Bronchial epithelial cell (primary cell): ENCODE measurements at places on chromosomes 7 and 10.

DNA sequence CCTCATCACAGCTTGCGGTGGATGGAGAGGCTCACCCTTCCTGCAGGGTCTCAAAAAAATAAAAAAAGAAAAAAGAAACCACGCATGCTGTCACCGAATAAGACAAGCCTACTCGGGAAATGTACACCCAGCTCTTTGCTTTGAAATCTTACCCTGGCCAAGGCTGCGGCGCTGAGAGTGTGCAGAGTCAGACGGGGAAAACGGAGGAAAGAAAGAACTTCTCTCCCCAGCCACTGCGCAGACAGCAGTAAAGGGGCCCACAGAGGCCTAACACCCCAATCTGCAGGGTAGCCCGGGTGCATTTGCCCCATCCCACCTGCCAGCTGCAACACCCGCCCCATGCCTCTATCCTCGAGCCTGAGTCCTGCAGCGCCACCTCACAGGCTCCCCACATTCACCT, 14.8 kb downstream of the SLIT1 start:
- DNase-seq, result no peak

GRCh38 chr10:64054392-64054791, 533.2 kb downstream of the REEP3 start:
- DNase-seq, result no peak

DNA sequence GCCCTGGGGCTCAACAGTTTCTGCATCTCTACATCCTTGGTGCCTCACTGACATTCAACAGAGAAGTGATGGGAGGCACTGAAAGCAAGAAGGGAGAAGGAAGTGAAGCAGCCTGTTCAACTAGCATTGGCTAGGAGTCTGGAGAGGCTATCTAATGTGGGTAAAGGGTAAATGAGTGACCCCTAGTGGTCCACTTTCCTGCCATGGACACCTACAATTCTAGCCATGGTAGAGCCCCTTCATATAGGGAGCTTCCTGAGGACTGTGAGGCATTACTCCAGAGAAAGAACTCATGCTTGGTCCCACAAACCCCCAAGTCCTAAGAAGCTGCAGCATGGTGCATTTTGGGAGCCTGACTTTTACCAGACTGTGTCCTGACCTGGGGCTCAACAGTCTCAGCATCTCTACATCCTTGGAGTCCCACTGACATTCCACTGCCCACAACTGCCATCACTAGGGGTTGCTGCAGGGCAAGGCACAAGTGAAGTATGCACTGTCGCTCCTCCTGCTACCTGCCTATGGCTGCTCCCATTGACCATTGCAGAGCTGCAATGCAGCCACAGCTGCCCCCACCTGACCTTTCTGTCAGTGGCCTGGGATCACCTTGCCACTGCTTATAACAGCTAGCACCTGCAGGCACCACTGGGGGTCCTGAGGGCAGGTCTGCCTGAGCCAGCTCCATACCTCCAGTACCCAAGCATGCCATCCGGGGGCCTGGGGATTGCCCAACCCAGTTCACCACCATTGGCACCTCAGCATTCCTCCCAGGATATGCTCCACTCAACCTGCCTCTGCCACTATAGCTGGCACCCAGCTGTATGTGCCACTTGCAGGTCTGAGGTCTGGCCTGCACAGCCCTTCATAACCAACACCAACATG, 44.1 kb upstream of the CDK6 start:
- DNase-seq, result peak; percentile 31

DNA sequence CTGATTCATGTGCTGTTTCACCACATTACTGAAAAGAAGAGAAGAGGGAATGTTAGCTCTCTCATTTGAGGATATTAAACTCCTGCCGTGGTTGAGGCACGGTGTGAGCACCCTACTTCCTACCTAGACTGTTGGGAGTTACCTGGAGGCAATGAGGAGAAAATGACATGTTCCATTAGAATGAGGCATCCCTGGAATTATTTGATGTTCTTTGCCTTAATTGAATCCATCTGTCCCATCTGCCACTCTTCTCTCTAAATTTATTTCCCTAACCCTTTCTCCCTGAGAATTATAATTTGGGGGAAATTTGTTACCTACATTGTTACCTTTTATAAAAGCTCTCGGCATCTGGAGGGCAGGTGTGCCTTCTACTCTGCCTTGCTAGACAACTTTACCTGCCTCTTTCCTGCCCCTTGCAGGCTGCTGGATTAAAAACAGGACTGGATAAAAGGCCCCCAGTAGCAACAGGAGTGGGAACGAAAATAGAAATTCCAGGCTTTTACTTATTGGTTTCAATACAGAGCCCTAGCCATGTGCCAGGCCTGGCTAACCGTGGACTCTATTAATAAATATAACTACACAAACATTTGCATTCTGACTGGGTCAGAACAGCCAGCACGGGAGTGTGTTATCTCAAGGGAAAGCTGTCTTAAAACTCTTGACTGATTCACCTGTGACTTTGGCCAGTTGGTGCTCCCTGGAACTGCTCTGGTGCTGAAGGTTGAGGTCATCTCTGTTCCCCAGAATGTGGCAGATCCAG, 4.4 kb upstream of the ATXN7L1 start:
- no peak for DNase-seq

DNA sequence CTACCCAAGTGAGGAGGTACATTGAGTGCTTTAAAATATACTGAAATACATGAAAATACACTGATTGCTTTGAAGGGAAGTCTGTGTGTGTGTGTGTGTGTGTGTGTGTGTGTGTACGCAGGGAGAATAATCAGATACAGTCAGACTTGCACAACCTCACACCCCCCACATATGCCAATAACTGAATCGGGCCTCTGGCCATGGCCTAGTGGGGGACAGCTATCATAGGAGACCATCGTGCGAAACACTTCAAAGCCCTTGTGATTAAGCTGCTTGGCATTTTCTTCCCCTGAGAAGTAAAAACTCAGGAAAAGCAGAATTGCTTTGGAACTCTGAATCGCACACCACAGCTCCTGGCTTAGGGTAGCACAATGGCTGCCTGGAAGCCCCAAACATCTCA, 135.1 kb downstream of the C10orf105 start:
- DNase-seq, result no peak

DNA sequence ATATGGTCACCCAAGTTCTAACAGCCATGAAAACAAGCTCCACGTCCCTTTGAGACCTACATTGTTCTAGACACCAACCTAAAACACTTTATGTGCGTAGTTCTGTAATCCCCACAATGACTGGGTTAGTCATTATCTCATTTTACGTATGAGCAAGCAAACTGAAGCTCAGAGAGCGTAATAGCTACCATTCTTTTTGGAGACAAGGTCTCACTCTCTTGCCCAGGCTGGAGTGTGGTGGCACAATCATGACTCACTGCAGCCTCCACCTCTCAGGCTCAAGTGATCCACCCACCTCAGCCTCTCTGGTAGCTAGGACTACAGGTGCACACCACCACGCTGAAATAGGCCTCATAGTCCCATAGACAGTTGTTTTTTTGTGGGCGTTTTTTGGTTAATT, 10.5 kb downstream of the DAGLB start:
- peak; percentile 25 for DNase-seq

GRCh38 chr7:139772115-139772514, 5.7 kb downstream of the HIPK2 start:
- no peak for DNase-seq

GRCh38 chr10:63681993-63682697, 160.9 kb downstream of the REEP3 start:
- DNase-seq, result peak; percentile 38

DNA sequence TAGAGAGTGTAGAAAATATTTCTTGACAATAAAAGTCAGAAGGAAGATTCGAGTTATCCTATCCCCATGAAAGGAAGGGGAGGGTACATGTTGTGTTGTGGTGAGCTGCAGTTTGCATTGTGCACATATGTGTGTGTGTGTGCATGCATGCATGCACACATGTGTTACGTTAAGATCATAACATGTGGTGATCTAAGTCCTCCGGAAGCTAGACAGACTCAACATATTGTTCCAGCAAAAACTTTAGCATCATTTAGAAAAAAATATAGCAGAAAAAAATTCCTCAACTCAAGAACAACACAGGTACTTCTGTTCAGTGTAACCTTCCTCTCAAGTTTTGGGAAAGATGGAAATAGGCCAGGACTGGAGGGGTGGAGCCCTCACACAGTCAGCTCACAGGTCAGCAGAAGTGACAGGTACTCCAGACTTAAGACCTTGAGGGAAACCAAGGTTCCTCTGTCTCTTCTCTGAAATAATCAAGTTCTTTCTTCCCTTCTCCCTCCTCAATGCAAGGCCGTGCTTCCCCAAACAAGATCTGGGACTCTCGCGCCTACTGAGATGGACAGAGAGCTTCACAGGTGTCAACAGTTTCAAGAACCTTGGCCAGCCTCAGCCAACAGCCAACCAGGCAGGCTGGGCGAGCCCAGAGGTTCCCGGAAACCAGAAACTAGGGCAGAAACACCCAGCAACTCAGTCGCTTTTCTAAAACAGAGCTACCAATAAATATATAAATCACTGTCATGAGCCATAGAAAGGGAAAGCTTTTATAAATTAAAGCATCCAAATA, 205.2 kb downstream of the FAM107B start:
- no peak for DNase-seq

DNA sequence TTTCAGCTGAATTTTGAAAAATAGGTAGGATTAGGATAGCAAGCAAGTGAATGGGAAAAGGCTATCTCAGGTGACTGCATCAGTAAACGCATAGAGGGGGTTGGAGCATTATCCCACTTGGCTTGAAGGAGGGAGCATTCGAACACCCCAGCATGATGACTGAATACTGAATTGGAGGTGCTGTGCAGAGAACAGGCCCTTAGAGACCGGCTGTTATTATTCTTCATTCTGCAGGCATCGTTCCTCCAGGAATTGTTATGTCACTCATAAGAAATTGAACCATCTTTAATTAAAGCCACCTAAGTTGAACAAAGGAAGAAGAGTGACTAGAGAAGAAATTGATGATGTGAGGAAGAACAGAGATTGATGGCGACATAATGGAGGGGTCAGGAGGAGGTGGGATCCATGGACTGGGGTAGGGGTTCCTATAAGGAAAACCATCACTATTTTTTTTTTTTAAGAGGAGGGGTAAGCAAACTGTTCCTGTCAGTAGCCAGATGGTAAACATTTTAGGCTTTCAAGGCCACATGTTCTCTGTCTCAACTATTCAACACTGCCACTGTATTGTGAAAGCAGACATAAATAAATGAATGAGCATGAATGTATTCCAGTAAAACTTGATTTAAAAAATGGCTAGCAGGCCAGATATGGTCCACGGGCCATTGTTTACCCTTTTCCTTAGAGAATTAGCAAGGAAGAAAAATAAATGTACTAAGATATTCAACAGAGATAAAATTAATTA, 264.7 kb upstream of the TAC1 start:
- DNase-seq, result no peak

DNA sequence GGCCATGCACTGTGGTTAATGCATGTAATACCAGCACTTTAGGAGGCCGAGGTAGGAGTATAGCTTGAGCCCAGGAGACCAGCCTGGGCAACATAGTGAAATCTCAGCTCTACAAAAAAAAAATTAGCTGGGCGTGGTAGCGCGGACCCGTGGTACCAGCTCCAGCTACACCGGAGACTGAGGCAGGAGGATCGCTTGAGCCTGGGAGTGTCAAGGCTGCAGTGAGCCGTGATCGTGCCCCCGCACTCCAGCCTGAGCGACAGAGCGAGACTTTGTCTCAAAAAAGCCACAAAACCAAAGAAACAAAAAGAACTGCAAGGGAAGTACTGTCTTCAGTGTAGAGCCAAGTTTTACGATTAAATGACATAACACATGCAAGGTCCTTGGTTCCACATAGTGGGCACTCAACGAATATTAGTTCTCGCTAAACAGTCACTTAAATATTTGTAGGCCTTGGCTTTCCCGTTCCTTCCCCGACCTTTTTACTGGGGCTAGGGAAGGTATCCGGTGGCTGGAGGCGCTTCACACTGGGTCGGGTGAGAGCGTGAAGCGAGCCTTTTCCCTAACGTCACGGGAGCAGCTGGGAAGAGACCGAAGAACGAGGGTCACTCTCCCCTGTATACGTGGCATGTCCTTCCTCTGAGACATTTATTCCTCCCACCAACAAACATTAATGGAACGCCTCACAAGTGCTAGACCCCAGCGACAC, 993 bp upstream of the SND1 start:
- DNase-seq, result peak; percentile 39

GRCh38 chr7:44637788-44638594, 31.6 kb downstream of the OGDH start:
- DNase-seq, result peak; percentile 97

- no peak for DNase-seq
These were observed 46.6 kb upstream of the ADRA2A start for GRCh38 chr10:111030042-111030750.

DNA sequence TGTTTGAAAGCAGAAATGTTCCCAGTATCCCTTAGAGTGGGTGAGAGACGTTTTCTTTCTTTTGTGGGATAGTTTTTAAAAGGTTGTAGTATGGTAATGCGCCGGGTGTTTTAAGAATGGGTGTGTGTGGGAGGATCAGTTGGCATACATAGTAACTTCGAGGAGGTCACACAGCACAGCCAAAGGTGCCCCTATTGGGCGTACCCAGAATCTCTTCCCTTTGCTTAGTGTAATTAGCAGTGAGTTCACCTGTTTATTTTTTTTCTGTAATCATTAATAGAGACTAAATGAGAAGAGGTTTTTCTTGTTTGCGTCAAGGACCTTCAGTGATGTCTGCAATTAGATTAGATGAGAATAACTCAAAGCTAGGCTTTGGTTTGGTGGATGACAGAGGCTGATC, 1.5 kb downstream of the PLEKHA8 start:
- DNase-seq, result peak; percentile 34

DNA sequence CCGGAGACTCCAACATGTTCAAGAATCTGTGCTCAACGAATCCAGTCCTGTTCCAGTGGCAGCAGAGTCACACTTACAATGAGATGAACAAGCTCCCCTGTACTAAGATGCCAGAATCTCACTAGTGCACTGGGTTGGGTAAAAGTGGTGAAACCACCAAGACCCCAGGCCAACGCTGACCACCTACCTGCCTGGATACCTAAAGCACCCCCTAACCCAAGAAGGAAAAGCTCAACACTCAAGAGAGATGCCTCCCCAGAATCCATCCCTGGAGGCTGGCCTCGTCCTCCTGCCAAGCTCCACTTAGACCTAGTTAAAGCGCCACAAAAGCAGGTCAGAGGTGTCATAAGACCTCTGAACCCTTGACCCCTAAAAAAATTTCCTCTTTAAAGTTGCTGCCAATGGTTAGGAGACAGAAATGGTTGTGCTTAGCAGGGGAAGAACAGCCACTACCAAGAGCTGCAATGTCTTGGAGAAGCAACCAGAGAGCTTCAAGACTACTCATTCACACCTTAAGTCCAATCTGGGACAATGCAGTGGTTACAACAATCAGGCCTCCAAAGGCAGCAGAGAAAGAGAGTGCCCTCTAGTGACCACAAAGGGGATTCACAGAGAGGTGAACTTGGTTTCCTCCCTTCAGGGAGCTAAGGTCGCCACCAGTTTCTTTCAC, 94.6 kb upstream of the MACROH2A2 start:
- peak; percentile 66 for DNase-seq

DNA sequence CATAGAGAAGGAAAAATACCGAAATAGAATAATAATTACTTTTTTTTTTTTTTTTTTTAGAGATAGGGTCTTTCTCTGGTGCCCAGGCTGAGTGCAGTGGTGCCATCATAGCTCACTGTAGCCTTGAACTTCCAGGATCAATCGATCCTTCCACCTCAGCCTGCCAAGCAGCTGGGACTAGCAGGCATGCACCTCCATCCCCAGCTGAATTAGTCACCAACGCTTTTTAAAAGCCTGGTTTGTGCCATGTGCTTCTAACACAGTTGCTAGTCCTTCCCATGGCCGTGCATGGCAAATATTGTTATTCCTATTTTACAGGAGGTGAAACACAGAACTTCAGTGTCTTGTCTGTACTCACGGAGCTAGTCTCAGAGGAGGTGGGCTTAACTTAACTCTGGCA, 23.2 kb downstream of the LYZL2 start:
- peak; percentile 22 for DNase-seq
